ENCODE measurements at places on chromosomes 2 and 18.

DNA sequence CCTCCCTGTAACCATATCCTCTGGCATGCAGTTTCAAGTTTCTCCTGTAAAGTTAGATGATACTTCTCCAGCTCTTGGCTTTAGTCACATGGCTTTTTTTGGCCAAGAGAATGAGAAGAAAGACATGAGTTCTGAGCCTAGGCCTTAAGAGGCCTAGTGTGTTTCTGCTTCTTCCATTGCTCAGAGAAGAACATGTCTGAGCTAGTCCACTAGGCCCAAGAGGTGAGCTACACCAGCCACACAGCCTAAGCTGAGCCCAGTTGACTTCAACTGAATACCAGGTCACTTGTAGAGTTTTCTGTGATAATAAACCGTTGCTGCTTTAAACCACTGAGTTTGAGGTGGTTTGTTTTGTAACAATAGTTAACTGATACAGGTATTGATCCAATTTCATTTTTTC, 19.9 kb upstream of the EFEMP1 start:
- DNase-seq = no peak

GRCh38 chr2:127014630-127015029, 92.3 kb downstream of the BIN1 start:
- no peak for DNase-seq

- DNase-seq = no peak
Observed at GRCh38 chr2:134681201-134681600, 37.6 kb downstream of the TMEM163 start.

DNA sequence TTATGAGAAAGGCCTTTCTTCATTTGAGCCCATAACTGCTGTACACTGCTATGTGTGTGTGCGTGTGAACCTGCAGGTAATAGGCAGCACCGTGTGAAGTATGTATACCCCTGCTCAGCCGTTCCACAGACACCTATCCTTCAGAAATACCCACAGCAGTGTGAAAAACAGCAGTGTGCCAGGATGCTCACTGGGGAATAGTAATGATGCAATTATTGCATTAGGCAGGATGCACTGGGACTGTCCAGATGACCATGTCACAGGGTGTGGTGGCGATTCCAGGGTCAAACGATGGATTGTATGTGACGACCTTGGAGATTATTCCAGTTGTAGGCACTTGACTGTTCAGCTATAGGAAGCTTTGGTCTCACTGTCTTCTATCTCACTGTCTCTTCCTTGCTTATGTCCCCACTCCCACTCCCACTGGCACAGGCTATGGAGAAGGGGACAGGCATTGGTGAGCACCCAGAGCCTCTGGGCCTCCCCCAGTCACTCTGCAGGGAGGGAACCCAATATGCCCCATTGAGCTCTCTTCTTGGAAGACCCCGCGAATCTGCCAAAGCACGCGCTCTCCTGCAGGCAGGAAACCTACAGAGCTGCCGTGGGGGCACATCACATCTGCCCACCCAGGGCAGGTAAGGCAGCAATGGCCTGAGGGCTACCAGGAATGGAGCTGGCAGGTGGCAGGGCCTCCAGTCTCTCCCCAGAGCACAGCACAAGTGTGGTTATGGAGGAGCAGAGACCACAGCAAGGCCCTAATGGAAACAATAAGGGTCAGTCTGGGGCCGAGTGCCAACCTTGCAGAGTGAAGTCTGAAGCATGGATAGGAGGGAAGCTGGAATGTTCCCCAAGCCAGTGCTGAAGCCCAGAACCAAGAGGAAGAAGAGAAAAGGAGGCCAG, 518.9 kb upstream of the RAB6C start:
- no peak for DNase-seq

DNA sequence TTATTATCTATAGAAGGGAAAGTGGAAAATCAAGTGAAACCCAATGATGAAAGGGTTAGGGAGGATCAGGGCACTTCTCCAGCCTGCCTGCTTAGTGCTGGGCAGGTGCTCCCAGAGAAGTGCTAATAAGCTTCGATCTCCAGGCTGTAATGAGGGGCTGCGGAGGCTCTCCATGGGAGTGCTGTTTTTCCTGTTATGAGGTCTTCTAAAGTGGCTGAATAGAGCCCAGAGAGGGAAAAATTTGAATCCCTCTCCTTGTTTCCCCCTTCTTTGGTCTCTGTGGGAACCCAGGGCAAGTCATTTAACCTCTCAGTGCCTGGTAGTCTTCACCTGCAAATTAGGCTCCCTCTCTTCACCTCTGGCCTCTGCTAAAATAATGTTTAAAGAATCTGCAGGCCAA, 351.7 kb upstream of the DCC start:
- no peak for DNase-seq

GRCh38 chr2:7516484-7517063, 599.4 kb downstream of the RNF144A start:
- no peak for DNase-seq

- no peak for DNase-seq
Observed at GRCh38 chr18:59715966-59716369, 18.7 kb upstream of the CCBE1 start.

DNA sequence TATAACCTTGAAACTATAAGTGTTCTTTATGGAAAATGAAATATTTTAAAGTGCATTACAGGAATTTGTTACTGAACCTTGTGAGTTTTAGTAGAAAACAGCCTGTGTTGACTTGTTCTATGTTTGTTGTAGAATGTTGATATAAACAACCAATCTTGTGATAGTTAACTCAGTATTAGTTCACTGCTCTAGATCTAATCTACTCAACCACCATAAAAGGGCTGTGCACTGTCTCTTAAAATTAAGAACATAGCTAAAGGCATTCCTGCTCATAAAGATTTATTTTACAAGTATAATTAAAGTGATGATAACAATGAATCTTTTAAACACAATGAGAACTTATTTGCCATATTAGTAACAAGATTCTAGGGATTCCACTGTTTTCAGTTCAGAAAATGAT, 110.5 kb upstream of the KLF7 start:
- no peak for DNase-seq

- no peak for DNase-seq
Observed at GRCh38 chr18:63422864-63423304, 608 bp upstream of the VPS4B start.

DNA sequence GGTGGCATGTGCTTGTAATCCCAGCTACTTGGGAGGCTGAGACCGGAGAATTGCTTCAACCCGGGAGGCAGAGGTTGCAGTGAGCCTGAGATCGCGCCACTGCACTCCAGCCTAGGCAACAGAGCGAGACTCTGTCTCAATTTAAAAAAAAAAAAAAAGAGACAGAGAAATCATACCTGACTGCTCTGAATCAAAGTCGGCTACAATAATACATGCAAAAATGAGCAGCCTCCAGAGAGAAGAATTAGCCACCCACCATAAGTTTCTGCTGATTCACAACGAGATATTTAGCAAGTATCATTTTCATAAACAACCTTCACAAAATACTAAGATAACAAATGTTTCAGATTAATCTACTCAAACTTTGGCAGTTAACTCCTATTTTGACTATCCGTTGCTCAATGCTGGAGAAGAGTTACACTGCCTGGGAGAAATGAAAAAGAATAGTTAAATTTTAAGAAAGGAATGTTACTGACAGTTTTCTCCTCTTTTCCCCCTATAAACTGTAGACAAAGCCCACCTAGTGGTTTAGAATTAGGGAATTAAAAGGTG, 1.5 kb downstream of the OSBPL1A start:
- DNase-seq = no peak

- no peak for DNase-seq
Observed at GRCh38 chr2:19947184-19947940, 42.5 kb downstream of the WDR35 start.

DNA sequence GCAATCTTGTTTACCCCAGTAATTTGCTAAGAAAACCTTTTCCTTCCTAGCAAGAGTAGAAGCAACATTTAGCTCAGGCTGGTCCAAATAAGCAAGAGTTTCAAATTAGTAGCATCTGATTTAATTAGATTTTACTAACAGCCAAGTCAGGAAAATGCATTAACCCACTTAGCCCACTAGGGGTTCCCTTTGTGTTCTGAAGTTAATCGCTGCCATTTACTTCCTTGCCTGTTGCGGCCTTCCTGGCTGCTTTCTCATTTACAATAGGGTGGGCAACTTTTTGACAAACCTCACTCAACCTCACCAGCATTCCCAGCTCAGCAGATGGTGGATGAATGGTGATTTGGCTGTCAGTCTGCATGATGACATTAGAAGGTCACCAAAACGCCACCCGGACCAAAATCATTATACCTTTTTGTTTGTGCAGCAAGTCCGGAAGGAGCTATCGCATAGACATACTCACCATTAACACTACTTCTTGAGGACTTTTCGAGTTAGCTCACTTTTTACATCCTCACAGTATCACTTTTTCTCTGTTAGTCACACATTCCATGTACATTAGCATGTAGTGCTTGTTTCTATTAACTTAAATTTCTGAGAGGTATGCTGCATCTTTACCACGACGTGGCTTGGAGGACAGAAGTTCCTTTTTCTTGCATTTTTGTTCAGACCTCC, 101.5 kb upstream of the SETBP1 start:
- no peak for DNase-seq

GRCh38 chr2:8234757-8235374, 447.0 kb upstream of the ID2 start:
- no peak for DNase-seq

- no peak for DNase-seq
Observed at GRCh38 chr2:196592911-196593881, 46.3 kb upstream of the CCDC150 start.

GRCh38 chr2:229571243-229571642, 143.1 kb downstream of the DNER start:
- DNase-seq = no peak

DNA sequence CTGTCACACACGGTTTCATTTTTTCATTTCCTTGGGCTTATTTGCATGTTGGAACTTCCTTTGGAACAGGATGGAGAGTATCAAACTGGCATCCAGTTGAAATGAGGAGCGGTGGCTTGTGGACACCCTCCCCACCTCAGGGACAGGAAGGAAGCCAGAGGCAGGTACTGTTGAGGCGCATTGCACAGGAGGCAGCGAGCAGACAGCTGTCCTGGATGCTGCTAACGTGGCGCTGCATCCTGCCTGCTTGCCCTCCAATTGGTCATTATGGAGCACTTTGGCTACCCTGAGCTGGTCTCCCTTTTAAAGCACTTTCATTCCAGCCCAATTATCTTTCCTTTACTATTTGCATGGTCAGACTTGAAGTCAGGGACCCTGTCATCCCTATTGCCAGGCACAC, 80.7 kb upstream of the ITGA4 start:
- no peak for DNase-seq

GRCh38 chr2:72015266-72015665, 132.4 kb downstream of the CYP26B1 start:
- no peak for DNase-seq

DNA sequence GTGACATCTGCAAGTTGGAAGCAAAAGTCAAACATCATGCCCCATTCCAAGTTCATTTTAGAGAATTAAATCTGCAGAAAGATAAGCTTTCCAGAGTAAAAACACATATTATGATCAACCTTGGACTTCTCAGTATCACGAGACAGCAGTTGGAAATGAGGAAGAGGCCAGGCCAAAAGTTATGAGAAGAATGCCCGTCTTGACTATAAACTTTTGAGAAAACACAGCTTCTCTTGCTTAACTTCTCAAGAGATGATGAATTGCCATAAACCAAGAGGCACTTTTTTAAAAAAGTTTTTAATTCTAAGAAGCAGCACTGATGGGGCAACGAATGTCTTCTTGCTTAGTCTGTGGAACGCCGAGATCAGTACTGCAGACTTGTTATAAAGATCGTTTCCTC, 52.6 kb upstream of the NFU1 start:
- no peak for DNase-seq

DNA sequence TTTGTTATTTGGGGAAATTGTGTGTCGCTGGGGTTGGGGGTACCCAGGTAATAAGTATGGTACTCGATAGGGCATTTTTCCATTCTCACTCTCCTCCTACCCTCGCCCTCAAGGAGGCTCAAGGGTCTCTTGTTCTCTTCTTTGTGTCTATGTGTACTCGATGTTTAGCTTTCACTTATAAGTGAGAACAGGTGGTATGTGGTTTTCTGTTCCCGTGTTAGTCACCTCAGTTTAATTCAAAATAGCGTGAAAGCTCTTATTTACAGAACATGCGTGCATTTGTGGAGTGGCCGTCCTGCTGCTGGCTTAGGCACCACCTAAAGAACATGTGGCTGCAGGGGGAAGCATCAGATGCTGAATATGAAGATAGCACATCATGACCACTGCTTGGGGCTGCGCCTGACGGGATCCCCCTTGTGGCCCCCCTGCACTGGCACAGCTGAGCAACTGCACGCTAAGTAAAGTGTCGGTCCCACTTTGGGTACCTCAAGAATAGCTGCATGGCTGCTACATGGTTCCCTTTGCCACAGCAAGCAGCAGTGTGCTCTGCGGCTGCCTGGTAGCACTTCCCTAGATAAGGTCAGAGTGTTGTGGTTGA, 569.0 kb downstream of the DCDC2C start:
- DNase-seq = no peak

DNA sequence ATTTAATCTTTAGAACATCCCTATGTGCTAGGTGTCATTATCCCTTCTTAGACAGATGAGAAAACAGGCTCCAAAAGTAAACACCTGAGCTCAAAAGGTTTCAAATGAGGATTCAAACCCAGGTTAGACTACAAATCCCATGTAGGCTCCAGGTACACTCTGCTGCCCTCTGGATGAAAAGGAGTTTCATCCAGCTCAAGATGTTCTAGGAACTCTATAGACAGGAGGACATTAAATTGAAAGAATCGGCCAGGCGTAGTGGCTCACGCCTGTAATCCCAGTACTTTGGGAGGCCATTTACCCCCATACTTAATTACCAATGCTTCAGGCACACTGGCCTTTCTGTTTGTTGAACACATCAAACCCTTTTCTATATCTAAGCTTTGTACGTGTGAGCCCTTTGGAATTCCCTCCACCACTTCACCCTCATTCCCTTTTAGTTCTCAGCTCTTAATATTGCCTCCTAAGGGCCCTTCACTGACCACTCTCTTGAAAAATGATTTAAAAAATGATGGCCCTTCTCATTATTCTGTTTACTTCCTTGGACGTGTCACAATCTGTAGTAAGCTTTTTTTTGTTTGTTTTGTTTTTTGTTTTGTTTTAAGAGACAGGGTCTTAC, 10.7 kb downstream of the SLC25A12 start:
- no peak for DNase-seq

- DNase-seq = no peak
Observed at GRCh38 chr2:27857417-27858172, 32.6 kb downstream of the RBKS start.

DNA sequence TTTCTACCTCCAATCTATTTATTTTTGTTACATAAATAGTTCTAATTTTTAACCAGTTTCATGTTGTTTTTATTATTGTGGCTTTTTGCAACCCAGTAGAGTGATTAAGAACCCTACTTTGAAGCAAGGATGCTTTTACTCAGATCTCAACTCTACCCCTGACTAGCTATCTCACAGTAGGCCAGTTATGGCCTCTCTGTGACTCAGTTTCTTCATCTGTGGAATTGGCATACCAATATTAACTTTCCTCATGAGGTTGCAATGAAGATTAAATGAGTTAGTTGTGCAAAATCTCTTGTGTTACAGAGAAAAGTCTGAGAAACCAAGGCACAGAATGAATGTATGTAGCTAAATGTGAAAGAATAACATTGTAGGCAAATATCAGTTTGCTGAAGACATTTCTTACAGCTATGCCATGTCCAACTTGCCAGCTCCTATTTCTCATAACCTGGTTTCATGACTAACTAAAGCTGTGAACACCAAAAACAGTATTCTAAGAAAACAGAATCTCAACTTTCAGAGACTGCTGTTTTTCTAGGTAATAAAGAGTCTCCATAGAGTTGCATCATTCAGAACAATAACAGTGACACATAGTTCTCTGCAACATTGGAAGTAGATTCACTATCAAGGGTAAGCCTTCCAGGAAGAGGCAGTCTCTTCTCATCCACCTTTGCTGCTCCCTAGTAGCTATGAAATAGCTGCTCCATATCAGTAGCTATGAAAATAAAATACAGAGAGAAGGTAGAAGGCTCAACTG, 33.2 kb upstream of the CYTIP start:
- no peak for DNase-seq

- DNase-seq = no peak
Observed at GRCh38 chr2:53317861-53318260, 449.7 kb upstream of the CHAC2 start.
